Epithelial cell of proximal tubule (primary cell): ENCODE measurements at places on chromosomes 11 and 22. TPM values are rescaled to one million over a fixed set of nuclear protein-coding genes. Genes with fewer than 3 reads are reported as not detected.

DNA sequence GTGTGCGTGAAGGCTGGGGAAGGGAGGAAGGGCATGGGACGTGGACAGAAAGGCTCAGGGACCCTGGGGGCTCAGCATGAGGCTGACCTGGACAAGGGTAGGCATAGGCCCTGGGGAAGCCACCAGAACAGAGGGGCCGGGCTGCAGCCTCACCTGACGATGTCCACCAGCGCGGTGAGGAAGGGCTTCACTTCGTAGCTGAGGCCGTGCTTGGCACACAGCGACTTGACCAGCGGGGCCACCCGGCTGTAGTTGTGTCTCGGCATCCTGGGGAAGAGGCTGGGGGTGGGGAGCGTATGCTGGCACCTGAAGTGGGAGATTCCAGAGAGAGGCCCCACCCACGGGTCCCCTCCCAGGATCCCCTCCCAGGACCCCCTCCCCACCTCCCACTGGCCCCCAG, 15.6 kb downstream of the FADS3 start:
- no peak for DNase-seq

DNA sequence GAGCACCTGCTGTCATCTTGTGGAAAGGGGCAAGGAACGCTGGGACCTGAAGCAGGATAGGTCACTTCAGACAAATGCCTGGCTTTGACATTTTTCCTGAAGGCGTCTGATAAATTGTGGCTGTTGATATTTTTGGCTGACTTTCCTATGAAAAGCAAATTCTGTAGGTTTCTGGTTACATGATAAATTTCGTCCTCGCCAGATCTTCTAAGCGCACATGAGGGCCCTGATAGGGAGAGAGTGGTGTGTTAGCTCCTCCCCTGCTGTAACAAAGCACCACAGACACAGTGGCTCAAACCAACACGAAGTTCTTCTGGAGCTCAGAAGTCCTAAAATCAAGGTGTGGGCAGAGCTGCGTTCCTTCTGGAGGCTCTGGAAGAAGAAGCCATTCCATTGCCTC, 19.6 kb downstream of the APOL4 start:
- DNase-seq = no peak

- peak; percentile 87 for DNase-seq
These were observed 43.9 kb downstream of the ADM start for GRCh38 chr11:10348650-10349280.

- DNase-seq = no peak
These were observed at the start of gene FGF3 for GRCh38 chr11:69818603-69819441. Gene FGF3 (minus strand): TSS chr11:69819416. CDS start chr11:69818933, 483 bp downstream.

DNA sequence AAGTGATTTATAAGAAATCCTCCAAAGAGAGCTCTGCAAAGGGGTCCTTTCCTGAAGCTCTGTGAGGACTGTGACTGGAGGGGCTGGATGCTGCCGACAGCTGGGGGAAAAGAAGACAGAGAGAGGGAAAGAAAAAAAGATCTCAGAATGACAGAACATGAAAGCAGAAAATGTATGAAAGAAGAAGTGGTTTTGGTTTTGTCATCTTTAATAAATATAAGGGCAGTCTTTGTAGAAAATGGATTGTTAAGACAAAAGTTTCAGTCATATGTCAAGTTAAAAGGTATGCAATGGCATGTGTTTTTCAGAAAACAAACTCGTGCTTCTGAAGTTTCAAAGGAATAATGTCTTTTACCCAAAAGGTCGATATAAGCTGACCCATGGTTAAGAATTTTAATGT, 105.5 kb downstream of the CCDC83 start:
- DNase-seq = no peak

The OR8A1 gene
- total RNA-seq = not detected in 2 replicates

GRCh38 chr11:73597336-73597955, 466 bp downstream of the FAM168A start:
- no peak for DNase-seq

The ALDH3B1 gene
- 3.9 and 4.4 TPM in 2 replicates for total RNA-seq

The FGF19 gene
- total RNA-seq = not detected in 2 replicates

DNA sequence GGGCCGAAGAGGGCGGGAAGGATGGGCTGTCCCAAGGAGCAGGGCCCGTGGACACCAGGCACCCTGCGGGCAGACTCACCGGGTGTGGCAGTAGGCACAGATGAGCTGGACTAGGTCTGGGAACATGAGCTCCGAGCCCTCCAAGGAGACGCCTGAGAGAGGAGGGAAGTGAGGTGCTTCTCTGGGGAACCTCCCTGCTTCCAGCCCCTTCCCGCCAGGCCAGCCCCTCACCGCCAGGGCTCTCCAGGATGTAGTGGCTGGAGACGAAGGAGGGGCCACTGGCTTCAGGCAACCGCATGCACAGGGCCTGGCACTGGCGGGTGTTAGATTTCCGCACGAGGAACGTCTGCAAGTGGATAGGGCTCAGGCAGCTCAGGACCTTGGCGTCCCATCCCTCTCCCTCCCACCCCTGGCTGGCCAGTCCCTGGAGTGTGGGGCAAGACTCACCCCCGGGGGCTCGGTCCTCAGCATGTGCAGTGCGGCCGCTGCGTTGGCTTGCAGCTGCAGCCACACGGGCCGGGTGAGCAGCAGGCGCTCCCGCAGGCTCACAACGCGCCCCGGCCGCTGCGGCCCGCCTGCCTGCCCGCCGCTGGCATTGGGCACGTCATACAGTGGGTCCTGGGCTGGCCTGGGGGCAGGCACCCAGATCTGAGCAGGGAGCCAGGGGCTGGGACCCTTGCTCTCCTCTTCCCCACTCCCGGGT, 552 bp downstream of the RIN1 start:
- DNase-seq = no peak

- DNase-seq = no peak
These were observed at the start of gene ST3GAL4 for GRCh38 chr11:126355324-126355925. Gene ST3GAL4 (plus strand): TSS chr11:126355686. CDS start chr11:126406156, 50,470 bp downstream.

DNA sequence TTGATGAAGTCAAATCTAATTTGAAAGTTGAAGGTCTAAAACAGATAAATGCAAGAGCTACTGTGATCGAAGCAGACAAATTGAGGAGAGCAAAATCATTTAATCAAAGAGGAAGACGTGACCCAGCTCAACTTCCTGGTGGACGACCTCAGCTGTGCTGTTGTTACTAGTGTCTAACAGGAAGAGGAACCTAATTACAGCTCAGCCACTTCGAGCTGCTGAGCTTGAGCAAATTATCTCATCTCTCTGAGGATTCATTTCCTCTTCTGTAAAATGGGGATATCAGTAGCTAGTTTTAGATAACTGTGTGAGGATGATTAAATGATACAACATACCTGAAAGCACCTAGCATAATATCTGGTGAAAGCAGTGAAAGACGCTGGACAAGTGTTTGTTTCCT, 48.6 kb upstream of the OLFML1 start:
- DNase-seq = no peak

- DNase-seq = no peak
These were observed 11.6 kb downstream of the APOL5 start for GRCh38 chr22:35729309-35729698.

GRCh38 chr11:102465696-102466095, 13.1 kb upstream of the TMEM123 start:
- no peak for DNase-seq

The MYOD1 gene
- not detected in 2 replicates for total RNA-seq

- DNase-seq = no peak
These were observed 6.3 kb upstream of the SH3BP1 start for GRCh38 chr22:37633089-37633624.

GRCh38 chr11:123392431-123392830, 37.6 kb upstream of the GRAMD1B start:
- no peak for DNase-seq

GRCh38 chr11:35045236-35045820, 93.6 kb upstream of the CD44 start:
- no peak for DNase-seq

The BRD1 gene
- 23.1 and 41.8 TPM in 2 replicates for total RNA-seq

The IGLL1 gene
- not detected in 2 replicates for total RNA-seq

- no peak for DNase-seq
These were observed 105.0 kb downstream of the SHANK2 start for GRCh38 chr11:71147331-71147730.

DNA sequence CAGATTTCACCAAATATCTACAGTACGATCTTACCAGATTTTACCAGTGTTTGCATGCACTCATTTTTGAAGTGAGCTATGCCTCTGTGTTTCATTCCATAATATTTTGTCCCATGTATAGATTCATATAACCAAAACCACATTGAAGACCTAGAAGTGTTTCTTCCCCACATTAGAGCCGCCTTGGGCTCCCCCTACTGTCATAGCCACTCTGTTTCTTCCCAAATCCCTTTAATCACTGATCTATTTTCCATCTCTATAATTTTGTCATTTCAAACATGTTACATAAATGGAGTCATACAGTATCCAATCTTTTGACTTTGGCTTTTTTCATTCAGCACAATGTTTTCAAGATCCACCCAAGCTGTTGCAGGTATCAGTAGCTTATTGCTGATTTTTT, 12.7 kb downstream of the MRGPRX3 start:
- no peak for DNase-seq

The ESAM gene
- 1.8 and 9.9 TPM in 2 replicates for total RNA-seq

GRCh38 chr11:31106968-31107576, 262.5 kb downstream of the DCDC1 start:
- DNase-seq = no peak

GRCh38 chr11:15027956-15028355, 45.4 kb upstream of the CALCB start:
- no peak for DNase-seq

GRCh38 chr11:76880314-76880713, 19.6 kb downstream of the ACER3 start:
- DNase-seq = no peak

- DNase-seq = no peak
These were observed 87.1 kb downstream of the CEP164 start for GRCh38 chr11:117414724-117415123.

- DNase-seq = no peak
These were observed 24.7 kb downstream of the LDLRAD3 start for GRCh38 chr11:35968386-35969088.

The MISFA gene
- total RNA-seq = 0.36 and 1.3 TPM in 2 replicates

The YPEL1 gene
- total RNA-seq = 1.5 and 7.3 TPM in 2 replicates

DNA sequence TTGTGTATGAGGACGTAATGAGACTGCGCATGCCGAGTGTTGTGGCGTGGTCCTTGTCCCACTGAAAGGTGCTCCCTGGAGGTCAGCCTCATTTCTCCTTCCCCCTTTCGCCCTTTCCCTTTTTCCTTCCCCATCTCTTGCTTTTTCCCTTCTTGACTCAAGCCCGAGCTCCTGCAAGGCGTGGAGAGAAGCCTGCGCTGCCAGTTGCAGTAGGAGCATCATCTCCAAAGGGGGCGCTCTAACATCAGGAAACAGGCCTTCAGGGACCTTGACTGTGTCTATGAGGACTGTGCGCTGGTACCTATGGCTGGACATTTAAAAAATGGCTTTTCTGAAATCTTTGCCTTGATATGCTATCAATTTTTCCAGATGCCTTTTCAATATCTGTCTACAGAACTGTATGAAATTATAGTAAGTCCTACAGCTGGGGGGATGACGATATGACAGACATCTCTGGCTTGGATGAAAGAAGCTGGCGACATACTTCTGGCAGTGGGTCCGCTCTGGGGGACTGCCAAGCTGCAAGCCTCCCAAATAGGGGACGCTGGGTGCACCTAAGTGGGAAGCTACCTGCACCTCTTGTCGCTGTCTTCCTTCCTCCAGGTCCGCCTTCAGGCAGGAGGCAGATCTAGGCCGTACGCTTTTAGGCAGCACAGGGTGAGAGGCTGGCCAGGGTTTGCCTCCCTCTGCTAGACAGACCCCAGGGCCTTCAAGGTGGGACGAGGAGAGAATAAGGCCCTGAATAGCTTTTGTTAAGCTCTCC, 96.5 kb downstream of the NXPE2 start:
- no peak for DNase-seq

The NXPE1 gene
- total RNA-seq = not detected in 2 replicates

DNA sequence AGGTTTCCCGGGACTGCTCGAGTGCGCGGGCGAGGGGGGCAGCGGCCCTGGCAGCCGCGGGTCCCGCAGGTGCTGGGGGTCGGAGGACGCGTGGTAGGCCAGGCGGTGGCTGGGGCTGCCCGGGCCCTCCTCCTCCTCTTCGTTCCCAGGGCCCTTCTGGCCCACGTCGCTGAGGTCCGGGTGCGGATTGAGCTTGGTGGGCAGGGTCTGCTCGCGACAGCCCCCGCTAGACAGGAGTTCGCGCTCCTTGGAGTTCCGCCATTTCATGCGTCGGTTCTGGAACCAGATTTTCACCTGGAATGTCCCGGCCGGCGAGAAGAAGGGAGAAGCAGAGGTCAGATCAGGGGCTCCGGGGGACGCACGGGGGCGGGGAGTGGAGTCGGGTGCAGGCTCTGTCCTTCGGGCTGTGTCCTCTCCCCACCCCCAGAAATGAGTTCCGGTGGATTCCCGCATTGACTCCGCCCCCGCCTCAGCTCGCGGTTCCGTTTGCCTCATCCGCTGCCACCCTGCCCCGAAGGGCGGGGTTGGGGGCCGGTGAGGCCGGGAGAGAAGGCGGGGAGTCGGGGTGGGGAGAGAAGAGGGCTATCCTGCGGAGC, 3.9 kb downstream of the DBX1 start:
- no peak for DNase-seq

The MRGPRX3 gene
- not detected in 2 replicates for total RNA-seq

GRCh38 chr11:120959189-120959588, 64.7 kb upstream of the TBCEL start:
- DNase-seq = no peak

DNA sequence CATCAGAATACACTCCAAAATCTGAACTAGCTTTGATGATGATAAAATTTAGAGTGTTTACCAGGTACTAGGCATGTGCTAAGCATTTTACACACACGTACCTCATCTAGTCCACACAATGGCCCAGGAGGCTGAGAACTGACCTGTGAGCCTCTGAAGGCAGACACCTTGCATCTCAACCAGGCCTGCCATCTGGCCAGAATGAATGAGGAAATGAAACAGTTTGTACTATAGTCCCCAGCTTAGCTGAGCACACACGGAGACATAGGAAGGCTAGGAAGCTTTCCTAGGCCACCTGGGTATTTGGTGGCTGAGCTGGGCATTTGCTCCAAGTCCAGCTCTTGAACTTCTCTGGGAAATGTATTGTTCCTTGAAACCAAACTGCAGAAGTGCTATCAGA, 6.9 kb upstream of the SHANK3 start:
- DNase-seq = no peak

DNA sequence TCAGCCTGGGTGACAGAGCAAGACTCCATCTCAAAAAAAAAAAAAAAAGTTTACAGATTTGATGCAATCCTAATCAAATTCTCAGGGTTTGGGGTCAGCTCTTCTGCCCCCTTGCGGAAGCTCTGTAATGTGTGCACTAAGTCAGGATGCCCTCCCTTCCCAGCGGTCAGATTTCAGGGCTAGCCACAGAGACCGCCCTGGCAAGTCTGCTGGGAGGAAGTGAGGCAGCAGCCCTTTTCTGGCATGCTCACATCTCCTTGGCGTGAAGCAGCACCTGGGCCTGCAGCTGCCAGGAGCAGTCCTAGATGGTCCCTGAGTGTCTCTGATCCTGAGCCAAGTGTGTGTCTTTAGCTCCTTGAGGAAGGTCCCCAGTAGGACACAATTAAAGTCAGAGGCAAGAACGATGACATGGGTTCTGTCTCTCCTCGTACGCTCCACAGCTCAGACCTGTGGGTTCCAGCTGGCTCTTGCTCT, 10.9 kb upstream of the APOBEC3C start:
- DNase-seq = no peak
